ENCODE measurements at places on chromosomes 16 and 17. TPM values are rescaled to one million over a fixed set of nuclear protein-coding genes. Genes with fewer than 3 reads are reported as not detected.

- DNase-seq, result no peak
Measured at GRCh38 chr16:48225456-48225855, 18.6 kb upstream of the LONP2 start.

- DNase-seq, result no peak
Measured at GRCh38 chr17:66444031-66444430, 141.6 kb downstream of the PRKCA start.

DNA sequence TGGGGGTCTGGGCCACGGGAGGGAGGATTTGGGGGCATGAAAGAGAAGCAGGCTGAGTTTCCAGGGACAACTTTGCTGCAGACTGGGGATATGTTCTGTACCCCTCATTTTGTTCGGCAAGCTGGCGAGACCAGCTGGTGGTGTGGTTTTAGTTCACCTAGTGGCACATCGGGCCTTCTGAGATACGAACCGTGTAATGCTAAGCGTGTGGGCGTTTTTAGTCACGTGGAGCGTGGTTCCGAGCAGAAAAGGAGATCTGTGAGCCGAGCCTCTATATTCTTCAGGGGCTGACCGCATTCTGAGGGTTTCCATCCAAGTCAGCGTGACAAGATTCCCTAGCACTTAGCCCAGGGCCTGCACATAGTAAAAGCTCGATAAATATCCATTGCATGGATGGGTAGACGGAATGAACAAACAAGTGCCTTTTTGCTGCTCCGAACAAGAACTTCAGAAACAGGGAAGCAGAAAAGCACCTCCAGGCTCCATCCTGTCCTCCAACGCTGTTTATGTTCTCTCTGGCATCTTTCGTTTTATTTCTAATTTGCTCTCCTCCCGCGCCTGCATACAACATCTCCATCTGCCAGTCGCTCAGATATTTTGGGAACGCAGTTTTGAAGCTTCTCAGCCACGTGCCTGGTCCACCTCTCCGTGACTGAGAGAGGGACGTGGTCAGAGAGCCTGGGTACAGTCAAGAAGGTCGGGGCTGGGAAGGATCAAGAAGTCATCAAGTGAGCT is 5.8 kb downstream of the SYT17 start:
- no peak for DNase-seq

- DNase-seq, result peak; percentile 34
Measured at GRCh38 chr16:76882105-76882504, 308.9 kb upstream of the MON1B start.

Gene DNAH9
- 2.9 TPM for total RNA-seq

Gene SDK2
- 1.3 TPM for total RNA-seq

Gene CACNG5
- total RNA-seq, result not detected

Gene KRT33A
- not detected for total RNA-seq

Gene CLDN7
- total RNA-seq, result not detected

Gene RUNDC3A
- total RNA-seq, result 0.67 TPM

All from SK-MEL-5 (cell line).